Cardiac septum (tissue), 1 donor: ENCODE measurements at places on chromosomes 7 and 10.

DNA sequence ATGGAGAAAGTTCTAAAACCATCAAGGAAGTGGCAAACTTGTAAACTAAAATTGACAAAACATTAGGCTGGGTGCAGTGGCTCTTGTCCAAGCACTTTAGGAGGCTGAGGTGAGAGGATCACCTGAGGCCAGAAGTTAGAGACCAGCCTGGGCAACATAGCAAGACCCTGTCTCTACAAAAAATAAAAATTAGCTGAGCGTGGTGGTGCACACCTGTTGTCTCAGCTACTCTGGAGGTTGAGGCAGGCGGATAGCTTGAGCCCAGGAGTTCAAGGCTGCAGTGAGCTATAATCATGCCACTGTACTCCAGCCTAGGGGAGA lies 29.4 kb upstream of the HNRNPH3 start:
- no peak for DNase-seq

DNA sequence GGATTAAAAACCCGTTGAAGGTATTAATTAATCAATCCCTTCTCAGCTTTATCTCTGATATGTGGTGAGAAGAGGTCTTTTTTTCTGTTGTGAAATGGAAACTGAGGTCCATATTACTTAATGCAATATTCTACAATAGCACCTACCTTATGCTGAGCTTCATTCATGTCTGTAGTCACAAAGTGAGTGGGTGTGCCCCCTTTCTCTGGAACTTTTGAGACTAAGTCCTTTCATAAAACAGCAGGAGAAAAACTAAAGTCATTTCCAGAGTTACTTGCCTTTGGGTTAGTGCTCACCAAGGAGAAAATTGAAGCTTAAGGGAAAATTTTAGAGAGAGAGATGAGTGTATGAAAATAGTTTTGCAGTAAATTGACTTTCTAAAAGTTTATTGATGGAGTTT lies 61.2 kb downstream of the EXOC4 start:
- DNase-seq: no peak

GRCh38 chr10:72746426-72747363 lies 54.8 kb downstream of the MCU start:
- no peak for DNase-seq

- no peak for DNase-seq
Observed at GRCh38 chr7:155863721-155864151, 51.5 kb upstream of the SHH start.

GRCh38 chr10:36263871-36264270 lies 621.8 kb upstream of the FZD8 start:
- DNase-seq: no peak
